ENCODE measurements at places on chromosomes 11 and 22.
A peak's percentile ranks its signal among the peaks of the same experiment; 100 is the strongest.

DNA sequence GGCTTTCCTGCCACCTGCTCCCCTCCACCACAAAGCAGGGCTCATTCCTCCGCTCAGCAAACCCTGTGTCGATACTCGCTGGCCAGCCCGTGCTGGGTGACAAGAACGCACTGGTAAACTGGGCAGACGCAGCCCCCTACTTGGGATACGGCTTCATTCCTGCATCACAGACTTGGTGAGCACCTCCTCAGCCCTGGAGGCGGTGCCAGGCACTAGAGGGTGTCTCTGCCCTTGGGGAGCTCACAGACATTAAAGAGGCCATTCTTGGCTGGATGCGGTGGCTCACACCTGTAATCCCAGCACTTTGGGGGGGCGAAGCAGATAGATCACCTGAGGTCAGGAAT, 6.0 kb downstream of the ZDHHC24 start:
- DNase-seq: no peak

- DNase-seq: no peak
Measured at GRCh38 chr11:113411536-113411935, 24.0 kb downstream of the ANKK1 start.

- no peak for DNase-seq
Measured at GRCh38 chr11:75479597-75480145, 46.1 kb downstream of the GDPD5 start.

DNA sequence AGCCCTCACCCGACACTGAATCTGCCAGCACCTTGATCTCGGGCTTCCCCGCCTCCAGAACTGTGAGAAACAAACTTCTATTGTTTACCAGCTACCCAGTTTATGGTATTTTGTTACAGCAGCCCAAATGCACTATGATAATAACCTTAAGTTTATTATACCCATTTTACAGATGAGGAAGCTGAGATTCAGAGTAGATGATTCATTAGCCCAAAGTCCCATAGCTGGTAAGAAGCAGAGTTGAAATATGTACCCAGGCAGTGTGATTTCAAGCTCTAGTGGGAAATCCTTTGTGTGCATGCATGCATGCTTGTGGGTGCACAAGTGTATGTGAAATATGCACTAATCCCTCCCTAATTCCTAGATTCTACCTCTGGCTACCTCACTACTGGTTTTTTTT, 7.9 kb downstream of the GRIK4 start:
- DNase-seq: no peak

GRCh38 chr11:112971195-112971594, 10.0 kb downstream of the NCAM1 start:
- no peak for DNase-seq

GRCh38 chr11:74681686-74682651, 49.3 kb downstream of the CHRDL2 start:
- DNase-seq: no peak

DNA sequence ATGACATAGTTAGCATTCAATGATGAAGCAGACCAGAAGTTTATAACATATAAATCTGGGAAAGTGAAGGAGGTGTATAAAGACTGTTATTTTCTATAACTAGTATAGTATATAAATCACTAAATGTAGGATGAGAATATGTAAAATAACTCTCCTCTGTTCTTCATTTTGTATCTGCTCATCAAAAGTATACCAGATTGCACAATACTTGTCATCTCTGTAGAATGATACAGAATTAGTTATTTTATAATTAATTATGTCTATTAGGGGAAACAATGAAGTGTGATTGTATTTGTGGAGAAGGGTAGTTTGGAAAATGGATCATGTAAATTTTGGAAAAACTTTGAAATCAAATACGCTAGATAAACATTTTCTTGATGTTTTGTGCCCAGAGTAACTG, 18.4 kb downstream of the OR51L1 start:
- DNase-seq: no peak

GRCh38 chr22:19174106-19175025, 4.2 kb downstream of the SLC25A1 start:
- DNase-seq: peak; percentile 55

DNA sequence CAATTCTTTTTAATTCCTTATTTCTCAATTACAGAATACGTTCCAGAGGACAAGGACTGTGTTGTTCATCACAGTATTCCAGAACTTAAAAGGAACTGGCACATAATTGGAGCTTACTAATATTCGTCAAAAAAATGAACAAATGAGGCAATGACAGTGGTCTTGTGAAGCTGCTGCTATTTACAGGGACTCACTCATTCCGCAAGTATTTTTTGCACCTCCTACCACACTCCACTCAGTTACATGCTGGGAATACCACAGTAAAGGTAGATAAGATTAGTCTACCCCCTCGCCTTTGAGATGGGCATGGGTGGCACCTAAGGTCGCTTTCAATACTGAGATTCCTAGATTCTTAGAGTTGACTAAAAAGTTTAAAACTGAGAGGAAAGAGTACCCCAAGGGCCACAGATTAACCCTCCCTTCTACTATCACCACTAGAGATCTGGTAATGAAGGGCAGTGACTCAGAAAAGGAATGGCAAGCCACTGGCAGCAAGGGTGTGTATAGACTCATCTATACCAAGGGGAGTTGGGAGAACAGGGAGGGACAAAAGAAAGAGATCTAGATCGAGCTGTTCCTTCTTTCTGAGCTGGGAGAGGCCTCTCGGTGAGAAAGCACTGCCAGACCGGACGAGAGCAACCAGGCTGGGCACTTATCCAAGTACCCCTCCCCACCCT, 85.0 kb downstream of the RPL27A start:
- DNase-seq: peak; percentile 84

DNA sequence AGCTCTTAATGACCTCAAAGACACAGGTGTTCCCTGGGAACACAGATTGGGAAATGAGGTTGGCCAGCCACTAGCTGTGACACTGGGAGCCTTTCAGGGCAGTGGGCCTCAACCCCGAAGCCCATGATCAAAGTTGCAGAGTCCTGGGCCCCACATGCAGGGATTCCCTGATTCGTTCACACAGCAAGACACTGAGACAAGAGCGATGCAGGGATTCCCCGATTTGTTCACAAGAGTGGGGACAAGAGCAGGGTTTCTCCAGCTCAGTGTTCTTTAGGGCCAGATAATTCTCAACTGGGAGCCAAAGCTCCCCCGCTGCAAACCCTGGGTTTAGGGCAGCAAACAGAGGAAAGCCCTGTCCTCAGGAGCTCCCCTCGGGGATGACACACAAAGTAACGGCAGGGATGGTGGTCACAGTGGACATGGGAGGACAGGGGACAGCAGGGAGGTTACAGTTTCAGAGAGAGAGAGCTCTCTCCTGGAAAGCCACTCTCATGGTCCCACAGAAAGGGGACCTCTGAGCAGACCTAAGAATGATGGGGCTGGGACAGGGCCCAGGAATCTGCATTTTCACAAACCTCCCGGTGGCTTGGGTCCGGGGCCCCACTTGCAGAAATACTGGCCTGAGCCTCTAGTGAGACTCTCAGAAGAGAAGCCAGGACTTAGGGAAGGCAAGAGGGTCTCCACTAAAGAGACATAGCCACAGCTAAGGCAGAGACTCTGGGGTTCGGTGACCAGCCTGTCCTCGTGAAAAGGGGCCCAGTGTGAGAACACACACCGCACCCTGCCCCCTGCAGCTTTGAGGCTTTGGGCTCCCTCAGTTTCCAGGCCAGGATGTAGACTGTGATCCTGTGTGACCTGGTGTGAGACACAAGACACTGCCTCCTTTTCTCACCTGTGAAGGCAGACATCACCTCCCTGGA, 7.4 kb upstream of the GNAZ start:
- no peak for DNase-seq

- DNase-seq: no peak
Measured at GRCh38 chr11:78741741-78742140, 167.1 kb upstream of the NARS2 start.

- peak; percentile 41 for DNase-seq
Measured at GRCh38 chr11:86247608-86248007, 3.1 kb downstream of the EED start.

- no peak for DNase-seq
Measured at GRCh38 chr11:21119411-21119810, 450.0 kb downstream of the NELL1 start.

GRCh38 chr11:22769081-22769480, 60.5 kb downstream of the SVIP start:
- peak; percentile 19 for DNase-seq

GRCh38 chr11:99069856-99070444, 49.2 kb downstream of the CNTN5 start:
- peak; percentile 0 for DNase-seq
